ENCODE measurements at places on chromosomes 13 and 19.
A peak's percentile ranks its signal among the peaks of the same experiment; 100 is the strongest.

GRCh38 chr19:52990759-52991418, 22.8 kb upstream of the ERVV-1 start:
- DNase-seq, result no peak

DNA sequence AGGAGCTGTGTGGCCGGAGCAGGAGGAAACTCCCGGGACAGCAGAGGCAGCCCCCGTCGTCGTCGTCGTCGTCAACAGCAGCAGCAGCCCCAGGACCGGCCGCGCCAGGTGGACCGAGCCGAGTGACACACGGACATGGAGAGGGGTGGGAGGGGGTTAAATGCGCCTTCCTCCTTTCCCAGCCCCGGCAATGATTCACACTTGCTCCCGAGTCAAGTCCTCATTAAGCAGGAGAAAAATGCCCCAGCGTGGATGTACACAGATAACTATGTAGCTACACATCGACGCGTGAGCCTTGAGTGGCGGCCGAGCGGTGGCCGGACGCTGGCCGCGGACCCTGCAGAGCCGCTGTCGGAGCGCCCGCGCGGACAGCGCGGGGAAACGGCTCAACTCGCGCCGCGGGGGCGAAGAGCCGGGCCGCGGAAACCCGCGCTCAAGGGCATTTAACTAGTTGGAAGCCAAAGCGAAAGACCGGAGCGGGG, 645 bp downstream of the UBL3 start:
- peak; percentile 69 for DNase-seq

GRCh38 chr19:27868007-27868406, 1344.9 kb downstream of the UQCRFS1 start:
- DNase-seq, result no peak

DNA sequence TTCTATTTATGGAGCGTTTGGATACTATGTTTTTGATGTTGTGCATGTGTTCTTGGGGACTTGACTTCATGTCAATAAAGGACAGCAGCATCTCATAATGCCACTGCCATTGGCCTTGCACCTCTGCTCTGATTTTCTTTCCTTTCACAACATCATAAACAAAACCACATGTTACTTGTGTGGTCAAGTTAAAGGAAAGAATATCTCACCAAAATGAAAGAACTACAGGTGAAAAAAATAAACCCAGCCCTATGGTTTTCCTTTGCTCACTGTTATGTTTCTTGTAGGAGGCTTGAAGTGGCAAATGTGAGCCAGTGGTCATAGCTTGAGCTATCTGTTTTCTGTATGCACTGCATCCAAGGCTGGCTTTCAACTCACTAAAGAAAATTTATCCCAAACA, 240.4 kb downstream of the KCNRG start:
- DNase-seq, result no peak

- DNase-seq, result no peak
These were observed 212.8 kb downstream of the EFNB2 start for GRCh38 chr13:106322628-106323027.

- DNase-seq, result no peak
These were observed 37.8 kb downstream of the BRD4 start for GRCh38 chr19:15294561-15294990.

DNA sequence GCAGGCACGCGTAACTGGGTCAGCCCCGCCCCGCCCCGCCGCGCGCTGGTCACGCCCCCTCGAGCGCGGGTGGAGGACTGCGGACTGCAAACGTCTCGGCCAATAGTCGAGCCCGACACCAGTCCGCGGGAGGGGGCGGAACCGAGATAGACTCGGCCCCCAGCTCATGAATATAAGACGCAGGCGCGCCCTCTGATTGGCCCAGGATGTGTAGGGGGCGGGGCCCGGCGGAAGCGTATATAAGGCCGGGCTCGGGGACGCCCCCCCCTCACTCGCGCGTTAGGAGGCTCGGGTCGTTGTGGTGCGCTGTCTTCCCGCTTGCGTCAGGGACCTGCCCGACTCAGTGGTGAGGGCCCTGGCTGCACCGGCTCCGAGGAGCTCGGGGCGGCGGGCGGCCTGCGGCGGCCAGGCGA, at the start of gene CIRBP:
CIRBP (plus strand) TSS at position 268 of the 413 bp plus-strand sequence. CDS start 1,602 bp downstream, outside the sequence.
- peak; percentile 98 for DNase-seq

DNA sequence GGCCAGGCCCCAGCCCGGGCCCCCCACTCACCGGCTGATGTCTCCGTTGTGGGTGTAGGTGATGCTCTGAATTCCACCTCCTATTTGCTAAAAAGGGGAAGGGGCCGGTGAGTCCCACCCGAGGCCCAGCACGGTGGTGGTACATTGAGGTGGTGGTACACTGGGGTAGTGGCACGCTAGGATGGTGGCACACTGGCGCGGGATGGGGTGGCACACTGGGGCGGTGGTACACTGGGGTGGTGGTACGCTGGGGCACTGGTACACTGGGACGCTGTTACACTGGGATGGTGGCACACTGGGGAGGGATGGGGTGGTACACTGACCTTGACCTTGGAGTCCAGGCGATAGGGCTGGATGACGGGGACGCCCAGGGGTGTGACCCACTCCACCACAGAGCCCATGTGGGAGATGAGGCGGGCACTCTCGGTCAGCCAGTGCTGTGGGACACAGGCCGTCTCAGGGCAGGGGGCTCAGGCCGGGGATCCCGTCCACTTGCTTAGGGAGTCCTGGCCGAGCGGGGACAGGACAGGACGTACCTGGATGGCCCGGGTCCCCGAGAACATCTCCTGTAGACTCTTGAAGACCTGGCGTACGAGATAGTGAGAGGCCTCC, 14.6 kb downstream of the POLRMT start:
- no peak for DNase-seq

DNA sequence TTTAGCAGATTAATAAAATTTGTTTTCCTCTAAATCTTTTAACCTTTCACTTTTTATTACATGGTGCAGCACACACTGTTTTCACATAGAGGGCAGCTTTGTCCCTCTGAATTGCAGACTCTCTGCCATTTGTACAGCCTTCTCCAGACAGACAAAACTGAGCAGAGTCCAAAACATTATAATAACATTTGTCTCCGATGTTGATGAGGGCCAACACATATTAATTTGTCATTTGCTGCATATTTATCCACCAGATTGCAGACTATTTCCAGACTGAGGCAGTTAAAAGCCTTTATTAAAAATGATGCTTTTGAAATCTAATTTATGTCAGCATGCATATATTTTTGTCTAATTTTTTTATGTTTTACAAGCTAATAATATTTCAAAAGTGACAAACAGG, 1251.9 kb upstream of the SLC10A2 start:
- no peak for DNase-seq

- DNase-seq, result no peak
These were observed 51.5 kb downstream of the ATP7B start for GRCh38 chr13:51959773-51960172.

DNA sequence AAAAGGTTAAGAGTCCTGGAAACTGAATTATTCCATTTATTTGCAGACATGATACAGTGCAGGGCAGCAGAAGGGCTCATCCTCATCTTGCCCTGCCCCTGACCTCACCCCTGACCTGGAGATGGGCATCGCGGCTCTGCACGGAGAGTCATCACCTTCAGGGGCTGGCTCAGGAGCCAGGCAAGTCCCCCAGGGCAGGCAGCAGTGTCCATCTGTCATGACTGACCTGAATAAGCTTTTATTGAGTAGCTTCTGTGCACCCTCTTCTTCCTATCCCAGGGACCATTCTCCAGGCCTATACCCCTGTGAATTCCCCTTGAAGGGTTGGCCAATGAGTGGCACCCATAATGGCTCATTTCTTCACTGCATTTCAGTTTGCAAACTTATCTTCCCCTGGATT, 484.2 kb downstream of the ZNF536 start:
- no peak for DNase-seq

DNA sequence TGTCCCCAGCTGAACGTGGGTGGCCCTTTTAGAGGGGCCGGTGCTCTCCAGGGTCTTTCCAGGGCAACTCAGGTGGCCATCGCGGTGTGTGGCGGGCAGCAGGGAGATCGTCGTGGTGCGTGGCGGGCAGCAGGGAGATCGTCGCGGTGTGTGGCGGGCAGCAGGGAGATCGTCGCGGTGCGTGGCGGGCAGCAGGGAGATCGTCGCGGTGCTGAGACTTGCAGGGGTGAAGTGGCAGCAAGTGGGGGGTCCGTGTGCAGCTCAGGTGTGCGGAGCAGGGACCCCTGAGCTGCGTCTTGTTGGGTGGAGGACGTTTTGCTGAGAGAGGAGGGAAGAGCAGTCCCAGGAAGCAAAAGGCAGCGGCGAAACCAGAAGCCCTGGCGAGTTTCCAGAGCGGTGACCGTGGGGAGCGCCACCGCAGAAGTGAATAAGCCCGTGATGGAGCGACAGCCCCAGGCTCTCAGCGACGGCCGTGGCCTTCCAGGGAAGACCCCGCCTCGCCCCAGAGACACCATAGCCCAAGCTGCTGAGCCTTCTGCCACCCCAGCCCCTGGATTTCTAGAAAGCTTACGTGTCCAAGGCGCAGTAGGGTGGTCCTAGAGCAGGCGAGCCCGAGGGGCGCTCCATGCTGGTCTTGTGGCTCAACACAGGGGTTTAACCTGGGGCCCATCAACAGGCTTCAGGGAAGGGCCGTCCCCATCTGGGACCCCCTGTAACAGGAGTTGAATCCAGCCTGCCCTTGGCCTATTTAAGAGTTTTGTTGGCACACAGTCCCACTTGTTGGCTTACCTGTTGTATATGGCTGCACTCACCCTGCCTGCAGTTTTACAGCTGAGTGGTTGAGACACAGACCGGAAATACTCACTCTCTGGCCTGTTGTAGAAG, 5.4 kb downstream of the NCLN start:
- DNase-seq, result no peak

- peak; percentile 6 for DNase-seq
These were observed 27.6 kb downstream of the SCEL start for GRCh38 chr13:77563111-77563510.

DNA sequence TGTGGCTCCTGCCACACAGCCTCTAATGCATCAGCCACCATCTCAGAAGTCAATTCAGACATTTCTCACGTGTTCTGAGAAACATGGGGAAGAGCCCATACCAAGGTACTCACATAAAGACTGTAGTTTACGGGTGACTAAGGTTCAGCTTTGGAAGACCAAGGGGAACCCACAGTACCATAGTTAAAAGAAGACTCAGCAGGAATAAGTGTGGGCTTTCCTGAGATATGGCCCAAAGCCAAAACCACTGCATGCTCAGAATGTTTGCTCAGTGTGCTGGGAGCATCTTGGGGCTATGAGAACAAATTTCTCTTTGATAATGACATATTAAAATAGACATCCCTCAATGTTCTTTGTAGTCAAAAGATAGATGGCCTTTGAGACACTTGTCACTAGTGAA, 283.8 kb downstream of the DCT start:
- DNase-seq, result peak; percentile 35

- DNase-seq, result no peak
These were observed 4.8 kb downstream of the PPP6R1 start for GRCh38 chr19:55253842-55254624.

GRCh38 chr13:43815204-43815603, 28.4 kb upstream of the ENOX1 start:
- peak; percentile 60 for DNase-seq

GRCh38 chr19:52662631-52663030, 24.5 kb upstream of the ZNF83 start:
- no peak for DNase-seq

- no peak for DNase-seq
These were observed 274.7 kb downstream of the FOXO1 start for GRCh38 chr13:40391788-40392187.

DNA sequence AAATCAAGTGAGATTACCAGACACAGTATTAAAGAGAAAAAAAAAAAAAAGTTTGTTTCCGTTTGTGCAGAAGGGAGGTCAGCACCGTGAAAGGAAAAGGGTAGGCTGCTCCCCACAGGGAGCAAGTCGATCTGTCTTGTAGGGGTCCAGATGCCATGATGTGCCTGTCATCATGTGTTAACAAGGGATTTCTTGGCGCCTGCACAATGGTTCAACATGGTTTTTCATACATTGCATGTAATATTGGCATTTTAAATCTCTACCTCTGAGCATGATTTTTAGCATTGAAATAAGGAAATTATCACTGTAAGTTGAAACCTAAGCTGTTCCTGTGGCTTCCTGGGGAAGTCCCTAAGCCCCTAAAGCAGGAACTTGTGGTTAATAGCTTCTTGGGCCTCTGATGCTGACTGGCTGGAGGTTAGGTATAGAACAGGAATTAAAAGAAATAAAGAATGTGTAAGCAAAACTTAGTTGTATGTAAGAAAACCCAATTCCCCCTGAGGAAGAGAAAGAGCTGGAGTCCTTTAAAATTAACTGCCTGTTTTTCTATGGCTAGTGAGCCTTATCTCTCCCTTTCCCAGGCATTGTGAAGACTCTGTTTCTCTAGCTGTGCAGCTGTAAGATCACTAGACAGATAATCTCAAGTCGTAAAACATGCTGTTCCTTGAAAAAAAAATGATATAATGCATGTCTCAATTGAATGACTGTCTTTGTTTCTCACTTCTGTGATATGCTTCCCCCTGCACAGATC, 7.4 kb upstream of the FCGBP start:
- no peak for DNase-seq

GRCh38 chr13:41130356-41130755, 2.2 kb downstream of the KBTBD6 start:
- DNase-seq, result no peak

- DNase-seq, result no peak
These were observed 44.1 kb upstream of the C13orf46 start for GRCh38 chr13:114017966-114018365.

DNA sequence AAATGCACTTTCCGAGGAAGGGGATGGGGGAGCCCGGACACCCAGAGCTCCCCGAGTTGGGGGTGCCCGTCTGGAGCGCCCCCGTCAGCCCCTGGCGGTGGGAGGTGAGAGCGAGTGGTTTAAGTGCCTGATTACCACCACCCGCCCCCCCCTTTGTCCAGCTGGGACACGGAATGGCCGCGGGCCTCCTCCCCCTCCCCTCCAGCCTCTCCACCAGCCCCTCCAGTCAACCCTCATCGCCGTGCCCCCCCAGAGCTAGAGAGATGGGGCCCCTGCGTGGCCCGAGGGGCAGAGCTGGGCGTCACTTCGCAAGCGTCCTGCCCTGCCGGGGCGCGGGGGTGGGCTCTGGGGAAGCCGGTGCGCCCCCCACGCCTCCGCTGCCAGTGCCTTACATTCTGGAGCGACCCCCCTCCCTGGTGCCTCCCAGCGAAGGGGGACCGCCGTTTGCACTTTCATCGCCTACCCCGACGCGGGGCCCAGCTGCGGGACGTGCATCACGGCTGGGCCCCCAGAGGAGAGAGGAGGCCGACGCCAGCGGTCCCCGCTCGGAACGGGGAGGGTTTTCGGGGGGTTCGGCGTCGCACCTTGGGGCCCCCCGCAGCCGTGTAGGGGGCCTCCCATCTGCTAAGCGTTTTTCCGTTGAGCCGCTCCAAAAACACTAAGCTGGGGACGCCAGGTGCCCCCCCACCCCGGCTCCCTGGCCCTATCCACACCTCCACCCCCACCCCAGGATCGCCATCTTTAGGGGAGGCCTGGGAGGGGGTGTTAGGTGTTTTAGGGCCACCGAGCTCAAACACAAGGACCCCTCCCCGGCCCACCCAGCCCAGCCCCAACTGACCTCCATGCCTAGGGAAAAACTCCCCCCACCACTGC, 16.4 kb downstream of the SMIM24 start:
- DNase-seq, result no peak

All from amniotic stem cell (primary cell).